ENCODE measurements at places on chromosomes 2 and 18.

GRCh38 chr2:166181813-166182154 lies 54.0 kb upstream of the SCN1A start:
- no peak for DNase-seq

DNA sequence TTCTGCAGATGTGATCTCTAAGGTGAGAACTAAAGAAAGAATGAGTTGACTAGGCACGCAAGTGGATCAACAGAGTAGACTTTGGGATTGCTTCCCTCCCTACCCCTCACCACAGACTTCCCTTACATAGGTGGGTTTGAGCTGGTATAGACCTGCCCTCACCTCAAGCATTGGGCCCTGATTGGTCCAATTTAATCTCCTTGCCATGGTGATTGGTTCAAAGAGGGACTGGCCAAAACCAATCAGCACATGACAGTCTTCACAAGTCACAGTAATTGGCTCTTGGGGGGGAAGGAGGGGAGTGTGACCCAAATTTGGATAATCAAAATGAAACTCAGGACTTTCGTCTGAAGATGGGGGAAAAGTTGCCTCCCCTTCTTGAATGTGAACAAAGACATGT lies 36.6 kb upstream of the LNPK start:
- no peak for DNase-seq

- DNase-seq, result no peak
Observed at GRCh38 chr2:206392118-206392517, 51.2 kb upstream of the ADAM23 start.

GRCh38 chr2:44388877-44389276 lies 27.1 kb downstream of the CAMKMT start:
- no peak for DNase-seq

DNA sequence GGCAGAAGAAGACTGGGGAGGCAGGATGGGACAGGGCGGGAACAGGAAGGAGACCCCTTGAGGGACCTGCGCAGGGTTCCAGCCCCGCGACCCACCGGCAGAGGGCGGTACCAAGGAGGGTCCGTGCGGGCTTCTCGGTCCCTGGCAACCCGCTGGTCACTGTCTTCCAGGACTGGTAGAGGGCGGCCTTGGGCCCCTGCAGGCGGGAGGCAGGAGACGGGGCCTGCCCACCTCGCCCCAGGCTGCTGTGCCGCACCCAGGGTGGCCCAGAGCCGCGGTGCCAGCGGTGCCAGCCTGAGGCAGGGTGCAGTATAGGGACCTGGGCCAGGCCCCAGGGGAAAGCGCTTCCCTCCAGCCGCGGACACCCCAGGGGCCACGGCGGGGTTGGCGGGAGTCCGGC lies 34.5 kb downstream of the NEURL3 start:
- DNase-seq, result no peak

DNA sequence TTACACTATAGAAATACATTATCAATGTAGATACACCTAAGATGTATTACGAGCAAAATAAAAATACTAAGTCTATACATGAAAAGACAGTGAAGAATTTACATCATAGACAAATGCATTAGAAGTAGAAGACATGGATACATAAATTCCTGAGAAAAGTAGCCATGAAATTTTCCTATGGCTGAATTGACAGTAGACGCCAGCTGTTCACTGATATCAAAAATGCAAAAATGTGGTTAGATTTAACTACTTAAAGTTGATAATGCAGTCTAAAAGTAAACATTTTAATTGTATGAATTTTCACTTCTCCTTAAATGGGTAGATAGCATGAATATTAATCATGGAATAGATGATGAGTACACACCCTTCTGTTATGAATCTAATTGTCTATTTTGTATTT lies 350.9 kb downstream of the ARHGAP15 start:
- no peak for DNase-seq

DNA sequence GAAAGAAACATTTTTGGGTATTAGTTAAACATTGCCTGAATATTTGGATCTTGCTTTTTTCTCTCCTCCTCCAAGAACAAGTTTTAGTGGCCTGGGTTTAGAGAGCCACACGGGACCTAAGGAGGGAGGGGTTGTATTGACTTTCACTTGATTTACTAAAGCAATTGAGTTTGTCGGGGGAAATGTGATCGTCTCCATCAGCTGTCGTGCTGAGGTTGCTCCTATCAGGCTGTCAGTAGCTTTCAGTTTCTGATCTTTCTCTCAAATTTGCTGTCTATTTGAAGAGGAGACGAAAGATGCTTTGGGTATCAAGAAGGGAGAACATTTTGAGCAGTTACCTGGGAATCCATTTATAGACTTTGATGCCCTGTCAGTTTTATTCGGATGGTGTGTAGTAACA lies 106.0 kb downstream of the SETBP1 start:
- no peak for DNase-seq
